Activated CD4-positive, CD25-positive, alpha-beta regulatory T cell treated with anti-CD3 and anti-CD28 coated beads, Interleukin-2, amount 50 U/mL, for 72 hours (primary cell): ENCODE measurements at places on chromosomes 5 and 9.

DNA sequence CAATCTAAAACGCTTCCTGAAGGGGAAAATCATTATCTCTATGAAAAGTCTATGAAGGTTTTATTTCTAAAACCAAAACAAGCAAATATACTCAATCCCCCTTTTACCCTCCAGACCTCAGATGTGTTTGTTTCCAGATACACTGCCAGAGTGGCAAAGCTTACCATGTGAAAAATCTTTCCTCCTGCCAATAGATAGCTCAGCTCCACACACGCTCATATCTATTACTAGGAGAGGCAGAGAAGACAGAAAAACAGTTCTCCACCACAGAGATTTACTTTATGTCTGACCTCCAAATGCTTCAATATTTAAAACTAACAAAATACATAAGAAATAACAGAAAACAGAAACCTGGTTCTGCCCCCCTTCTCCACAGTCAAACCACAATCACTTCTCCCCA is 7.0 kb downstream of the IRX2 start:
- DNase-seq, result no peak

DNA sequence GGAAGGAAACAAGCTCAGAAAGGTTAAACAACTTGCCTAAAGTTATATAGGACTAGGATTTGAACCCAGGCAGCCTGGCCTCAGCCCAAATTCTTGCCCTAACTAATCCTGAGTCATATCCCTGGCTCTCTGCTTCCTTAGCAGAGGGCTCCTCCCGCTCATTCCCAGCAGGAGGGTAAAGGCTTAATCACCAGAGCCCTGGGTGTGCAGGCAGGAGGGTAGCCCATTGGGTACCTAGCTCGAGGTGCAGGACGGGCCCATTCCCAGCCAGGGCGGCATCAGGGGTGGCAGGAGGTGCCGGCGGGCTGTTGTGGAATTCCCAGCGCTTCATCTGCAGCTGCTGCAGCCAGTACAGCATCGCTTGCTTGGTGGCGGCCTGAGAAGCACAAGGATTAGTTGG is 3.9 kb downstream of the TBC1D2 start:
- DNase-seq, result no peak

DNA sequence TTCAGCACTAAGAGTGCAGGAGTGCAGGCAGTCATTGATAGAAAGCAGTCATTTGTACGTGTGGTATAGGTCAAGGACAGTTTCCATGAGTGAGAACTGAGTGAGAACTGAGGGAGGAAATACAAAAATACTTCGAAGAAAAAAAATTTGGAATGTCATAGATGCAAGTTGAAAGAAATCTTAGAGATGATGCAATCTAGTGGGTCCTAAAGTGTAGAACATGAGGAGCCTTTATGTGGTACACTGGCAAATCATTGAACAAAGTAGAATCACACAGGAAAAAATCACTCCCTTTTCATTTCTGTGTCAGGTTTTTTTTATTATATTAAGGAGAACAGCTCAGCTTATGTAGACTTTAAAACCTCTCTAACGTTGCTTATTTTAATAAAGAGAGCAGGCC is 26.4 kb upstream of the SLC1A1 start:
- no peak for DNase-seq

DNA sequence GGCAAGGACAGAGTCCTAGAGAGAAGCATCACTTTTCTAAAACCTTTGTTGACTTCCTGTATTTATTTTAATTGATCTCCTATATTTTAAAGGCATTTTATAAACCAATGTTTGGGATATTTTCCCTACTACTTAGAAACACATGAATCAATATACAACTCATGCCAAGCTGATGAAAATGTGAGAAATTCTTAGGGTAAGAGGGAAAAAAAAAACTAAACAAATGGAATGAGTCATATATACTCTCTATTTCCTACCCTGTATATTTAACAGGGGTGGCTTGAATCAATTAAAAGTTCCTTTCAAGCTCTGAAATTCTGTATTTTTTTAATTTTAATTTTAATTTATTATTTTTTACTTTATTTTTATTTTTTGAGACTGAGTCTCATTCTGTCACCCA is 19.6 kb downstream of the BAAT start:
- no peak for DNase-seq

DNA sequence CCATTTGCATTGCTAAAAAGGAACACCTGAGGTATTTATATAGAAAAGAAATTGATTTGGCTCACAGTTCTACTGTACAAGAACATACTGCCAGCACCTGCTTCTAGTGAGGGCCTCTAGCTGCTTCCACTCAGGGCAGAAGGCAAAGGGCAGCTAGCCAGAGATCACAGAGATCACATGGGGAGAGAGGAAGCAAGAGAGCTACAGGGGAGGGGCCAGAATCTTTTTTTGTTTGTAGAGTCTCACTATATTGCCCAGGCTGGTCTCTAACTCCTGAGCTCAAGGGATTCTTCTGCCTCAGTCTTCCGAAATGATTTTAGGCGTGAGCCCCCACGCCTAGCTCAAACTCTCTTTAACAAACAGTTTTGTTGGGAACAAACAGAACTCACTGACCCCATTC is 6.1 kb downstream of the SLCO4C1 start:
- no peak for DNase-seq

GRCh38 chr5:174694611-174695010 is 29.8 kb upstream of the MSX2 start:
- no peak for DNase-seq

DNA sequence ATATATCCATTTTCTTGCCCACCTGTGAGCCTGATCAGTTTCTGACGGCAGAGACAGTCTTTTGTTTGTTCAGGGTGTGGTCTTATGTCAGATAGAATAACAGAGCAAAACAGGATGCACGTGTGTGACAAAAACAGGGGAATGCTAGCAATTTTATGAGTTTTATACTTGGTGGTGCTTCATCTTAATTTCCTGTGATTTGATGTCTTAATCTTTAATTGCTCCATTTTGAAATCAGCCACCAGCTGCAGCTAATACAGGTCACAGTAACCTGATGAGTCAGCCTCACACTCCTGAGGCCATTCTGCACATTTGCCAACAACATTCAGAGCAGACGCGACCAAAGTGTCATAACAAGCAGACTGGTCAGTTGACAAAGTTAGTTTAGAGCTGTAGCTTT is 42.3 kb upstream of the JMY start:
- DNase-seq, result no peak

GRCh38 chr9:134128727-134129679 is 6.9 kb upstream of the WDR5 start:
- no peak for DNase-seq

DNA sequence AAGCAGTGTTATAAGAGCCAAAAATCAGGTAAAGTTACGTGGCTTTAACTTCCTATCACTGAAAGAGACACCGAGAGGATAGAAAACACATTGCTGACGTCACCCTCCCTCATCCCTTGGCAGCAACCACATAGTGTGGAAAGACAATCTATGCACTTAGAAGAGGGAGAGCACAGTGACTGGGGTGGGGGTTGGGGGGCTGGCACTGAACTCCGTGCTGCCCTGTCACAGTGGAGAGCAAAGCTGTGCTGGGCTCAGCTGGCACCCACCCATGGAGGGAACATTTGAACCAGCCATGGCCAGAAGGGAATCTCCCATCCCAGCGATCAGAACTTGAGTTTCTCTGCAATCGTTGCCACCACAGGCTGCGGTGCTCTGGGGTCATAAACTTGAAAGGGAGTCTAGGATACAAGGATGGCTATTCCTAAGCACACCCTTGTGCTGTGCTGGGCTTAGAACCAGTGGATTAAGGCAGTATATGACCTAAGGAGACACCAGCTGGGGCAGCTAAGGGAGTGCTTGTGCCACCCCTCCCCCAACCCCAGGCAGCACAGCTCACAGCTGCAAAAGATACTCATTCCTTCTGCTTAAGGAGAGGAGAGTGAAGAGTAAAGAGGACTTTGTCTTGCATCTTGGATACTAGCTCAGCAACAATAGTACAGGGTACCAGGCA is 73.4 kb downstream of the KIAA0825 start:
- DNase-seq, result no peak

GRCh38 chr9:119968836-119969707 is 599.8 kb upstream of the BRINP1 start:
- peak; percentile 41 for DNase-seq

- DNase-seq, result no peak
These were observed 106.0 kb upstream of the MYO10 start for GRCh38 chr5:17042041-17042440.

DNA sequence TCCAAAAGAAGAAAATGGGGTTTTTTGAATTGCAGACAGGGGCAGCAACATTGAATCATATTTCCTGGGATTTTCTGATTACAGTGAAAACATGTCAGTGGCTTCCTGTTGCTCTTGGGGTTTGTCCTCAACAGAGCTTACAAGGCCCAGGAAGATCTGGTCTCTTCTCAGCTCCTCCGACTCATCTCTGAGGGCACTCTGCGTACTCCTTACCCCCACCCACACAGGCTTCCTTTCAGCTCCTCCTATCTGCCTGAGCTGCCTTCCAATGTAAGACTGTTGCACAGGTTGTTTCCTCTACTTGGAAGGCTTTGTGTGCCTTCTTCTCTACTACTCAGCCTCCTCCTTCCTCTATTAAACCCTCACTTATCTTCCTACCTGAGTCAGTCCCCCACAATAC is 245.1 kb upstream of the MEF2C start:
- DNase-seq, result no peak

DNA sequence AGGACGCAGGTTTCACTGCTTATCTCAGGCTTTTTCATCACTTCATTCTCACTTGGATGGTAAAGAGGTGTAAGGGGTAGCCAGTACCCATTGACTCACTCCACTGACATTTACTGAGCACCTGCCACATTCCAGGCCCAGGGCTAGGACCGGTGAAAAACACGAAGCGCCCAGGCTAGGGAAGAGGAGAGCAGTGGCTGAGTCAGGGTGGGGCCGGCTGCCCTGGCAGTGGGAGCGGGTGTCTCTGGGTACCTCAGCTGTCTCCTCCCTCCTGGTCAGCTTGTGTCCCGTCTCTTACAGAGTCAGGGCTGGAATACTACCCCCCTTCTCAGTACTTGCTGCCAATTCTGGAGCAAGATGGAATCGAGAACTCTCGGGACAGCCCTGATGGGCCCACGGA is 22.2 kb downstream of the LRSAM1 start:
- DNase-seq, result no peak

- DNase-seq, result peak; percentile 37
These were observed 28.1 kb downstream of the NTRK2 start for GRCh38 chr9:84697509-84698114.

DNA sequence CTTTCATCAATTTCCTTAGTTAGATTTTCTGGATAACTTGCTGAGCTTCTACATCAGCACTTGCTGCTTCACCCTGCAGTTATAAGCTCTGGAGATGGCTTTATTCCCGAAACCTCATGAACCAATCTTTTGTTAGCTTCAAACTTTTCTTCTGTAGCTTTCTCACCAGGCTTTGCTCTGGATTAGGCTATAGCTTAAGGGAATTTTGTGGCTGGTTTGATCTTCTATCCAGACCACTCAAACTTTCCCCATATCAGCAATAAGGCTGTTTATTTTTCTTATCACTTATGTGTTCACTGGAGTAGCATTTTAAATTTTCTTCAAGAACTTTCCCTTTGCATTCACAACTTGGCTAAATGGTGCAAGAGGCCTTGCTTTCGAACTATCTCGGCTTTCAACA is 1173.5 kb upstream of the NUDT12 start:
- no peak for DNase-seq

- no peak for DNase-seq
These were observed 204.2 kb upstream of the KLF4 start for GRCh38 chr9:107693625-107694326.

- no peak for DNase-seq
These were observed 774.7 kb upstream of the EDIL3 start for GRCh38 chr5:85159395-85159794.

DNA sequence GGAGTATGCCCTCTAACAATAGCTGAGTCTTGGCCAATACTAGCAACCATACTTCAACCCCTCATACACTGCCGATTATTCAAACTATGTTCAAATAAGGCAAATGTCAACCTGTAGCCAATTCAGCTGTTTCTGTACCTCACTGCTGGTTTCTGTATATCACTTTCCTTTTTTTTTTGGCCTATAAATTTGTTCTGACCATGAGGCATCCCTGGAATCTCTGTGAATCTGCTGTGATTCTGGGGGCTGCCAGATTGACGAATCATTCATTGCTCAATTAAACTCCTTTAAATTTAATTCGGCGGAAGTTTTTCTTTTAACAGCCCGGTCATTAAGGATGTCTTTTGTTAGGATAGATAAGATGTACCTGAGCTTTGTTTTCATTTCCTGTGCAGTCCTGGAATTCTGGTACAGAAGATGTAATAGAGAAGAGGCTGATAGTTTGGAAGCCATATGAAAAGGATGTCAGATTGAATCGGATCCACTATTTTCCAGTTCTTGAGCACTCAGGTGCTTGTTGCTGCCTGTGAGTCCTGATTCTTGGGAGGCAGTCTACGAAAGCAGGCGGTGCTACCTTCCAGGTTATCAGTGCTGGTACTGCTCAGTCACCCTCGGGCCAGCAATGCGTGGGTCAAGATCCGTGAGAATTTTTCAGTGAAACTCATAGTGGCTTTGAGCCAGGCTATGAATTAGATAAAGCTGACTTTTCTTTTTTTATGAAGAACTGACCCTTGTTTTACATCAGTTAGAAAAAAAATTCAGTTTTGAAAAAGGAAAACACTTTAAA is 106.2 kb upstream of the TUT7 start:
- DNase-seq, result no peak

GRCh38 chr5:1952021-1952420 is 69.3 kb upstream of the IRX4 start:
- DNase-seq, result no peak

- no peak for DNase-seq
These were observed 181.1 kb upstream of the CHD1 start for GRCh38 chr5:99109894-99110293.

GRCh38 chr5:181160-181559 is 10.1 kb upstream of the LRRC14B start:
- no peak for DNase-seq

GRCh38 chr5:53956632-53957031 is 353.7 kb downstream of the ARL15 start:
- no peak for DNase-seq

GRCh38 chr9:82031538-82032280 is 43.1 kb downstream of the SPATA31D1 start:
- no peak for DNase-seq

GRCh38 chr9:31389075-31389474 is 995.4 kb upstream of the ACO1 start:
- DNase-seq, result no peak
